ENCODE measurements at places on chromosomes 1 and 21.

GRCh38 chr1:234616644-234617043, 6.7 kb upstream of the IRF2BP2 start:
- DNase-seq, result no peak

DNA sequence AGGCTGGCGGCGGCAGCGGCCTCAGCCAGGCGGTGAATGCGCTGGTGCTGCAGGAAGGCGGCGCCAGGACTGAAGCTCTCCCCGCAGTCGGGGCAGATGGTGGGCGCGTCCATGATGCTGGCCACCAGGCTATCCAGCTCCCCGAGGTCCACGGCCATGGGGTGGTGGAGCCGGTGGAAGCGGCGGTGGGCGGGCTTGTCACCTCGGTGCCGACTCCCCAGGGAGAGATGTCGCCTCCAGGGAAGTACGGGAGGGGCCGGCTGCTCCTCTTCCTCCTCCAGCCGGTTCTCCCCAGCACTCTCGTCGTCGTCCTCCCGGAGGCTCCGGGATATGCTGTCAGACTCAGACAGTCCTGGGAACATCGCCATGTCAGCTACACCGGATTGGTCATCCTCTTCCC, 24.4 kb downstream of the ZNF697 start:
- no peak for DNase-seq

DNA sequence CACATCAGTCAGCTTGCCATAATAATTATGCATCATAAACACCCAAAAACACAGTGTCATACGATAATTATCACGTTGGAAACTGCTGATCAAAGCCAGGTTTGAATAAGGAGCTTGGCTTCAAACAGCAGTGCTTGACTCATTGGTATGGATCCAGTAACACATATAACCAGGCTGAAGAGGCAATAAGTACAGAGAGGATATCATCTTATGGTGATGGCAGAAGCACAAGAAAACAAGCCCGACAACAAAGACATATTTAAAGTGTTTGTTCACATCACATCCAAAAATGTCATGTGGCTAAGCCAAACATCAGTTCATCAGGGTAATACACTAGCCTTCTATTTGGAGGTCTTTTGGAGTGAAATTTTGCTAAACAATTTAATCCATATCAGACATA, 389.7 kb downstream of the NCAM2 start:
- no peak for DNase-seq

- no peak for DNase-seq
Observed at GRCh38 chr21:16007943-16008342, 278.2 kb downstream of the USP25 start.

GRCh38 chr1:89459081-89459480, 65.5 kb upstream of the LRRC8B start:
- no peak for DNase-seq

- DNase-seq, result no peak
Observed at GRCh38 chr1:215306426-215306825, 223.9 kb downstream of the KCNK2 start.

DNA sequence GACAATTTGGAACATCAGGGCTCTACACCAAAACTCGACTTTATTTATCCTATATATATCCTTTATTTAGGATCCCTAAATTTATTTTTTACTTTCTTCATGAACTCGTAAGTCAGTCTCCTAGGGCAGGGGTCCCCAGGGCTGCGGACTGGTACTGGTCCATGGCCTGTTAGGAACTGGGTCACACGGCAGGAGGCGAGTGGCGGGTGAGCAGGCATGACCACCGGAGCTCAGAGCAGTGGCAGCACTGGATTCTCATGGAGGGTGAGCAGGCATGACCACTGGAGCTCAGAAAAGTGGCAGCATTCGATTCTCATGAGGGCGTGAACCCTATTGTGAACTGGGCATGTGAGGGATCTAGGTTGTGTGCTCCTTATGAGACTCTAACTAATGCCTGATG, 427.0 kb downstream of the SMYD3 start:
- no peak for DNase-seq

- no peak for DNase-seq
Observed at GRCh38 chr1:241997401-241997998, 1.4 kb downstream of the MAP1LC3C start.

DNA sequence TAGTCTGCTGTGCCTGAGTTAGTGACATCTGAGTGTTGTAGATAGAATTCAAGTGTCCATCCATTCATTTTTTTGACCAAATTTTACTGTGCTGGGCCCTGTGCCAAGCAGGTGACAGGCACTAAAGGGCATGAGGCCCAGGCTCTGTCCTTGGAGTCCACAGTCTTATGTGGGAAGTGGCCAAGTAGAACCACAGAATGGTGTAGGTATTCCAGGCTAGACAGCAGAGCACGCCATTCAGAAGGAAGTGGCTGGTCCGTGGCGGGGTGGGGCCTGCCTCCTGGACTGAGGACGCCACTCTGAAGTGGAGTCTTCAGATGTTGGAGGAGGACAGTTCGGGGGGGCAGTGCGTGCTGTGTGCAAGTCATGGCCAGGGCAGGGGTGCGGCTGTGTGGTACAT, 68.9 kb upstream of the ACTL8 start:
- DNase-seq, result no peak

GRCh38 chr1:21060523-21060922, 116.2 kb downstream of the EIF4G3 start:
- DNase-seq, result no peak

GRCh38 chr1:107339775-107340174, 198.9 kb downstream of the NTNG1 start:
- no peak for DNase-seq

DNA sequence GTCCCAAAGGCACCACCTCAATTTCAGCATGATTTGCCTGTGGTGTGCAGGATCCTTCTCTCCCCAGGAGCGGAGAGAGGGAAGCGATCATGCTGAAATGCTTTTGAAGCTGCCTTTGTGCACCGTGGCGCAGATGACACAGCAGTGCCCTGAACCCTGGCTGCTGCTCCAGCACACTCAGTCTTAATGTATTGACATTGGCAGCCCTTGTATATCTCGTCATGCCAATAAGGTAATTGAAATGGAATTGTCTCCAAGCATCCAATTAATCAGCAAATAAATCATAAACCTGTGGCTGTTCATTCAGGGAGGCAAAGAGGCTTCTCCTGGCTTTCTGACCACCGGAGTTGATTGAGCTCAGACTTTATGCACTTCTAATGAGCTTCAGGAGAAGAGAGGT, 139.8 kb downstream of the KAZN start:
- no peak for DNase-seq

DNA sequence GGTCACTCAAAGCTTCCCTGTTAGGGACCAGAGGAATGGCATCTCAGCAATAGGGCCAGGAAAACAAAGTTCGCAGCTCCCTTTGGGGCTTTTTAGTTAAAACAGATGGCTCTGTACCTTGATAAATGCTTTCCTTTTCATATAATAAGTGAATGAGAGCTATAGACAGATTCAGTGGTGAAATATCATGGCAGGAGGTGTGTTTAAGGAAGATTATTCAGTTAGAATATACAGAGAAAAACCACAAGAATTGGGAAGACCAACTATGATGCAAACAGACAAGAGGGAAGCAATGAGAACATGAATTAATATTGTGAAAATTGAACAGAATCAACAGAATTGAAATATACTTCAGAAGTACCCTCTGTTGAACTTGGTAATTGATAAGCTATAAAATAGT, 379.4 kb downstream of the PLPP3 start:
- no peak for DNase-seq

- no peak for DNase-seq
Observed at GRCh38 chr1:238401144-238401543, 510.4 kb upstream of the ZP4 start.

GRCh38 chr21:46081862-46082712, 15.8 kb upstream of the COL6A2 start:
- DNase-seq, result no peak

All from activated effector memory CD4-positive, alpha-beta T cell treated with anti-CD3 and anti-CD28 coated beads, Interleukin-2, amount 50 U/mL, for 16 hours (primary cell).